HFFc6 (cell line): ENCODE measurements at places on chromosomes 1 and 21.
A peak's percentile ranks its signal among the peaks of the same experiment; 100 is the strongest.

GRCh38 chr1:195791796-195792195 is 816.4 kb downstream of the KCNT2 start:
- no peak for DNase-seq

DNA sequence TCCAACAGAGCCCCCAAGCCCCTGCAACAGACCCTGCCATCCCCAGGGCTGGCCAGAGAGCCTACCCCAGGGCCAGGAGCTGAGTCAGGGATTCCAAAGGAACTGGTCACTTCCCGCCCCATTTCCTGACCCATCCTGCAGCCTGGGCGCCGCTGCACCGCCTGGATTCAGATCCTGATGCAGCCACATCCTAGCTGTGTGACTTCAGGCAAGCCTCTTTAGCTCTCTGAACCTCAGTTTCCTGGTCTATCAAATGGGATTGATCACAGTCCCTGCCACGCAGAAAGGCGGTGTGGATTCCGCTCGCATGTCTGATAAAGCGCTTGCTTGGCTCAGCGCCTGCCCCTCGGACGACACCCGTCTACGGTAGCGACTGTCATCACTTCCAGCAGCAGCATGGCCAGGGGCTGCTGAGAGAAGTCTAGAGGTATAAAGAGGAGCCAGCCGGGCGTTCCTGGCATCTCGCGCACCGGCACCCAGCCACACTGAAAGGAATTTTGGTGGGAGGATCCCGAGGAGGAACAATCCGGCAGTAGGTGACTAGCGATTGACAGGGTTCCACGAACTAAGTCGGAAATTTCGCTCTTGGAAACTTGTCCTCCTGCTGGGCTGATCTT is 10.1 kb downstream of the EPHA2 start:
- peak; percentile 95 for DNase-seq

- no peak for DNase-seq
Observed at GRCh38 chr1:157960773-157961172, 32.7 kb upstream of the KIRREL1 start.

DNA sequence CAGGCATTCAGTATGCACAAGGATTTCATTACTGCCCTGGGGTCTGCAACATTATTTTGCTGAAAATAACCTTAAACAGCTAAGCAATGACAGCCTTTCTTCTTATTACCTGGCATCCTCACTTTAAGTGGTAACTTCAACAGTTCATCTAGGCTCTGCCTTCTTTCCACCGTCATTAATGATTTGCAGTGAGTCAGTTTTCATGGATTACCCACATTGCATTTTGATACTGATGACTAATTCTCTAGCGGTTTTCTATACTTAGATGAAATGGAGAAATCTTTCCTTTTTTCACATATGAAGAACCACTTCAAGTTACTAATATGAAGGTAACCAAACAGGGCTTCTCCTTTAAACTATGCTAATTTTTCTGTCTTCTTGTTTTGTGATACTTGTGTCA is 226.9 kb upstream of the TMPRSS15 start:
- DNase-seq = no peak

DNA sequence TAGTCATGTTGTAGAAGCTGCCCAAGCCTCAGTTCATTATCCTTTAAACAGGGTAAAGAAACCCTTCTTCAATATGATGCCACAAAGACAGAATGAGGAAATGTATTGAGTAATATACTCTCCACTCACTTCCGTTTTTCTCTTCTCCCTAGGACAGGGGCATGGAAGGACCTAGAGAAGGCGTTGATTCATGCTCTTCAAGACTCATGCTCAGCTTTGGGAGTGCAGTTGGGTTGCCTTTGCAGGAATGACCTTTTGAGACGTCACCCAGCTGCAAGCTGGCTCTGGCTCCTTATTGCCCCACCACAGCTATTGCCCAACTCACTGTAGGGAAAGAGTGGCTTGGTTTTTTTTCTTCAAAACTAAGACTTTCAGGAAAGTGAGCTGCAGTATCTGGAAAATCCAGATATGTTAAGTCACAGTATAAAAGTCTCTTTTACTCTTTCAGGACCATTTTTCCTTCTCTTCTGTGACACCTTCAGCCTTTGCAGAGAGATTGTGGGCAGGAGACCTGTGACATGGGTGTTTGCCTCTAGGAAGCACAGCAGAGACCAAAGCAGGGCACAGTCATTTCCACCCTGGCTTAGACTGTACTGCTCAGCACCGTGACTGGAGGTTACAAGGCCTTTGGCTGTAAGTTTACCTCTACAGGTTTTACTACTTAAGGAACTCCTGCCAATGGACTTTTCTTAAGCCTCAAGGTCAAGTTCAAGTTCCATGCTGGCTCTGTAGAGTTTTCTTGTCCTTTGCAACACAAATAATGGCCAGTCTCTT is 39.5 kb downstream of the XCL2 start:
- peak; percentile 64 for DNase-seq

GRCh38 chr1:192235127-192235526 is 76.9 kb downstream of the RGS18 start:
- no peak for DNase-seq

DNA sequence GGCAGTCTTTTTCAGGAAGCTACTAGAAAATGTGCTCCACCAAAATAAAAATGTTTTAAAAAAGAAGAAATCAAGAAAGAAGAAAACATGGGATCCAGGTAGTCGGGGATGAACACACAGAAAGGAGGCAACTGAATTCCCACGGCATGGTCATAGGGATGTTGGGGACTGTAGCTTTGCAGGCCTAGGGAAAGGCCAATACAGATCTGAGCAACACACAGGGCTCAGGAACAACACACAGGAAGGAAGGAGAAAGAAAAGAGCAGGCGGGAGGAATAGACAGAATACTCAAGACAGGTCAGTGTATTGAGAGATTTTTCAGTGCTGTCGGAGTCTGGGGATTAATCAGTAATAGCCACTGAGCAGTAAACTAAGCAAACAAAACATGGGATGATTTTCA is 142.7 kb upstream of the SYT6 start:
- no peak for DNase-seq

DNA sequence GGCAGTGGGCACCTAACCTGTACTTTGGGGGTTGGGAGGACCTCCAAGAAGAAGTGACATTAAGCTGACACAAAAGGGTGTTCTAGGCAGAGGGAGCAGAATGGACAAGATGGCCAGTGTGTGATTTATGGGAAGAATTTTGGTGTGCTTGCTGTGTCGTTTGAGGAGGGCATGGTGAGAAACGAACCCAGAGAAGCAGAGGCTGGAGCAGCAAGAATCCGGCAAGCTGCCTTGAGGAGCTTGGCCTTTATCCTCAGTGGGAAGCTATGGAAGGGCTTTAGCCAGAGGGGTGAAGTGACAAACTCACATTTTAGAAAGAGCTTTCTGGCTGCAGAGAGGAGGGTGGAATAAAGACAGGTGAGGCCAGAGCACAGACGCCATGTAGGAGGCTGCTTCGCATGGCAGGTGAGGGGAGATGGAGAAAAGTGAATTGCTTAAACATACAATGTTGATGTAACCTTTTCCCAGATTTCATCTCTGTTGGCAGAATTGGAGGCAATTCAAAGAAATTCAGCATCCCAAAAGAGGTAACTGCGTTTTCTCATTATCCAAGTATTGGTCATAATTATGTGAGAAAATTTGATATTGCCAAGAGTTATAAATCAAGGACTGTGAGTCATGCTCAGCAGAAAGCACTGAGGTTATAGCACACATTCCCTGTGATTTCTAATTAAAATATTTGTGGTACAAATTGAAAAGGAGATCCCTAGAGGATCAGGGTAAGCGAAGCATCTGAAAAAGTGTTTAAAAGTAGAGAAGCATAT is 26.5 kb downstream of the TRIM45 start:
- DNase-seq = peak; percentile 73

DNA sequence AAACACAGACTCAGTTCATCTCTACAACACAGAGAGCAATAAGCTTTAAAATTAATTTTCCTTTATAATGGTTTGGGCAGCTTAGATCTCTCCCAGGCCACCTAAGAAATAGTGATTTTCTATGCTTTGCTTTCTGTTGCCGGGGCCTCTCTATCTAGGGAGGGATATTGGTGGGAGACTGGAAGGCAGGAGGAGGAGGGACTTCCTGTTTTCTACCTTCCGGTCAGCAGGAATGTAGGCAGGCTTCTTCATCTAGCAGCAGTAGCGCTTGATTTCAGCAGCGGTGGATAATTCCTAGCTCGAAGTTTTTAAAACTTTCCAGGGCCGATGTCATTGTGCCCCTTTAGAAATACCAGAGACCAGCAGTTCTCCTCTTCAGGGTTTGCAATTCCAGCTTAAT is 5.1 kb upstream of the DESI2 start:
- no peak for DNase-seq

GRCh38 chr1:202007304-202007703 is 3.1 kb upstream of the ELF3 start:
- DNase-seq = no peak

DNA sequence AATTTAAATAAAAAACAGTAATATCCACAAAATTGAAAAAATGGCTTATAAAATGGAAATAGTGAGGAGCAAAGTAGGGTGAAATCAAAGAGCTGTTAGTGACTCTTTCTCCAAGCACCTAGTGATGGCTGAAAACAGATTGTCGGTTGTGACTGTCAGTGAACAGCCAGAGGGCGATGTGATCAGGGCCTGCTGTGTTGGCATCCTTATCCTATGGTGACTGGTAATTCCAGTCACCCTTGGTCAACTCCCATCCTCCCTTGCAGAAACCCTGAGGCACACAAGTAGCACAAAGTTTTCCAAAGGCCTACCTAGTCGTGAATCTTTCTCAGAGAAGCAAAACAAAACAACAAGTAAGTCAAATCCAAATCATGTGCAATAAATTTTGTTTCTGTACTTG is 599.8 kb upstream of the CXADR start:
- DNase-seq = no peak

DNA sequence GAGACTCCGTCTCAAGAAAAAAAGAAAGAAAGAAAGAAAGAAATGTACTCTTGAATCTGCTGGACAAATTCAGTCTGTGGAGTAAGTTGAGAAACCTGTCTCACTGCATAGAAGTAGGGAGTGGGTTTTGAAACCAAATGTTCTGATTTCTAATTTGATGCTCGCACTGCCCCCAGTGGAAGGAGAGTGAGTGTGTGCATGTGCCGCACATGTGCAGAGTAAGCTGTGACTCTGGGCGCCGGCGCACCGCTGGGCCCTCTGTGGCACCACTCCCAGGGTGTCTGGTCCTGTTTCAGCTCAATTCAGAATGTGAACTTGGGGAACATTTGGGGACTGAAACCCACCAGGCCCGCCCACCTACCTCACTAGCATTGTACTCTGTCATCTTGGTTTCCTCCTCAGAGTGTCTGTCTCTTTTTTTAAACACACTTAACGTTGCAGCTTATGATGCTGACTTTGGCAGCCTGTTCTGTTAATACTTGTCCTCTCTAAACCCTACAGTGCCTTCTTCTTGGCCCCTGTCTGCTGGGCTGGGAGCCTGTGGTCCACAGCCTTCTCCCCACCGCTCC is 104.6 kb downstream of the CACNA1E start:
- no peak for DNase-seq

DNA sequence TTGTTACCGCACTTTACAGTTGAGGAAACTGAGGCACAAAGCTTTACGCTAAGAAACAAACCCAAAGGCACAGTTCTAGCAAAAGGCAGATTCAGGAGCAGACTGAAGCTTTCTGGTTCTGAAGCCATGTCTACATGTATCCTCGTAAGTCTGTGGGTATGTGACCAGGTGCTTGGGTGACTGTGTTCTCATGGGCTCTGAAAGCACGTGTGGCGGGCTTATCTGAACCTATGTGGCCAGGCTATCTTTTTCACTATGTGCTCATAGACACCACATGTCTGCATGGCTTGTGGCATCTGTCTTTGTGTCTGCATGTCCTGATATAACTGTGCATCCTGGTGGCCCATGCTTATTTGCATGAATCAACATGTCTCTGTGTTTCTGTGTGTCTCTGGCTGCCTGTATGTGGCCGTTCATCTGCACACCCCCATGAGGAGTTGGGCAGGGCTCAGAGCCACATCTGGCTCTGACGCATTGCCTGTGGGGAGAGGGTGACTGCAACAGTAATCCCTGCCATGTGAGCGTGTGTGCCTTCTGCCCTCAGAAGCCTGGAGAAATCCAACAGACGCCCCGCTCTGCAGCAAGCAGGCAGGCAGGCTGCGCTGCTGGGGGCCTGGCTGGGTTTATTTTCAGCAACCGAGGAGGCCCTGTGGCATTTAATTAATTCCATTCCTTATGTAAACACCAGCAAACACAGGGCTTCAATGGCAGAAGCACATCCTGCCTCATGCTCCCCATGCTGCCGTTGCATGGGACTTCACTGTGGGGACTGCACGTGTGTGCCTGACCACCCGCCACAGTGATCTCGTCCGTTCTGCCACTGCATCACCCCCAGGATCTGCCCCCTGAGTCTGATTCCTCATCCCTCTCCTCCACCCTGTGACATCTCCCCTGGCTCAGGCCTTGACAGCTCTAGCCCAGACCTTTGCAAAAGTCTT is 115.4 kb downstream of the TRABD2B start:
- no peak for DNase-seq

DNA sequence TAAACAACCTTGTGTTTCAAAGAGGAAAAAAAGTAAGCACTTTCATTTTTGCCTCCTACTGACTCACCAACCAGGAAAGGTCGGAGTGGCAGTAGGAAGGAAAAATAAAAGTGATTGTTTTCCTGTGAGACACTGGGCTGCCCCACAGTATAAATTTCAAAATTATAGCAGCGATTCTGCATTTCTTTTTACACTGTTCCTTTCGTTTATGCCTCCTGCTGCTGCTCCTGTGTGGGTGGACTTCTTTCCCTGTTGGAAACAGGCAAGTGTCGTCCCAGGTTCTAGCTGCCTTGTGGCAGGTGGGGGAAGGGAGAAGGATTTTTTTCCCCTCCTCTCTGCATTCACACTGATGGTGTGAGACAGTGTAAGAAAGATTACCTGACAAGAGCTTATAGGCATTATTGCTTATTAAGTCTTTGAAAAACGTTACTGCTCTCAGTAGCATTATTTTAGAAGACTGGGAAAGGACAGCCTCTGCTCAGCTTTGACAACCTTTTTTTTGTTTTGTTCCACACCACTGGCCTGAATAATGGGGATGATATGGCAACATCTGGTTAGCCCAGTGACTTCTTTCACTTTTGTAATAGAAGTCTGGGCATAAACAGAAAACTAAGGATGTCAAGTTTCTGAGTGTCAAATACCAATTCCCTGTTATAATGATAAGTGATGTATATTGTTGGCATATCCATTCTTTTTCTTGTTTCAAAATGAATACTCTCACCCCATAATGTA is 77.9 kb downstream of the NEK7 start:
- DNase-seq = peak; percentile 38
